Placental pericyte (primary cell): ENCODE measurements at places on chromosomes 16 and 17. TPM values are rescaled to one million over a fixed set of nuclear protein-coding genes. Genes with fewer than 3 reads are reported as not detected.

The ASIC2 gene
- total RNA-seq, result under 0.01 TPM in 1 of 2 replicates, not detected in the other

The C17orf50 gene
- total RNA-seq, result not detected in 2 replicates

The KRTAP4-3 gene
- not detected in 2 replicates for total RNA-seq

The DNAH9 gene
- total RNA-seq, result not detected in 2 replicates

The GP1BA gene
- total RNA-seq, result under 0.01 TPM in 1 of 2 replicates, not detected in the other

The NHLRC4 gene
- total RNA-seq, result 2.6 TPM in 2 replicates

The SLC52A1 gene
- 0.14 TPM in 1 of 2 replicates, not detected in the other for total RNA-seq

The BRIP1 gene
- total RNA-seq, result 0.88 and 27.6 TPM in 2 replicates
